Activated naive CD4-positive, alpha-beta T cell treated with anti-CD3 and anti-CD28 coated beads, Interleukin-2, amount 10 ng/mL, durations not matched to agents 5 hours and 36 hours (primary cell): ENCODE measurements at places on chromosomes 3 and 15. TPM values are rescaled to one million over a fixed set of nuclear protein-coding genes. Genes with fewer than 3 reads are reported as not detected.

Gene TMC3
- not detected for total RNA-seq

Gene SH3GL3
- total RNA-seq = not detected

Gene CERS3
- 0.75 TPM for total RNA-seq

Gene PARL
- total RNA-seq = 40.4 TPM

Gene PLOD2
- total RNA-seq = 0.23 TPM

Gene UBL7
- total RNA-seq = 61.7 TPM

Gene TGM4
- total RNA-seq = not detected

Gene SPRED1
- 0.29 TPM for total RNA-seq

Gene RARB
- total RNA-seq = not detected

Gene IL17RE
- 0.39 TPM for total RNA-seq

Gene KNG1
- total RNA-seq = not detected

Gene GPR160
- total RNA-seq = 17.4 TPM

Gene C3orf20
- 0.12 TPM for total RNA-seq

Gene ROPN1
- not detected for total RNA-seq

Gene HIGD2B
- 0.25 TPM for total RNA-seq

Gene STRC
- 0.55 TPM for total RNA-seq

Gene CCDC39
- not detected for total RNA-seq

Gene PARP16
- 16.0 TPM for total RNA-seq

Gene SLC24A5
- total RNA-seq = not detected
